ENCODE measurements at places on chromosomes 11 and 22.

DNA sequence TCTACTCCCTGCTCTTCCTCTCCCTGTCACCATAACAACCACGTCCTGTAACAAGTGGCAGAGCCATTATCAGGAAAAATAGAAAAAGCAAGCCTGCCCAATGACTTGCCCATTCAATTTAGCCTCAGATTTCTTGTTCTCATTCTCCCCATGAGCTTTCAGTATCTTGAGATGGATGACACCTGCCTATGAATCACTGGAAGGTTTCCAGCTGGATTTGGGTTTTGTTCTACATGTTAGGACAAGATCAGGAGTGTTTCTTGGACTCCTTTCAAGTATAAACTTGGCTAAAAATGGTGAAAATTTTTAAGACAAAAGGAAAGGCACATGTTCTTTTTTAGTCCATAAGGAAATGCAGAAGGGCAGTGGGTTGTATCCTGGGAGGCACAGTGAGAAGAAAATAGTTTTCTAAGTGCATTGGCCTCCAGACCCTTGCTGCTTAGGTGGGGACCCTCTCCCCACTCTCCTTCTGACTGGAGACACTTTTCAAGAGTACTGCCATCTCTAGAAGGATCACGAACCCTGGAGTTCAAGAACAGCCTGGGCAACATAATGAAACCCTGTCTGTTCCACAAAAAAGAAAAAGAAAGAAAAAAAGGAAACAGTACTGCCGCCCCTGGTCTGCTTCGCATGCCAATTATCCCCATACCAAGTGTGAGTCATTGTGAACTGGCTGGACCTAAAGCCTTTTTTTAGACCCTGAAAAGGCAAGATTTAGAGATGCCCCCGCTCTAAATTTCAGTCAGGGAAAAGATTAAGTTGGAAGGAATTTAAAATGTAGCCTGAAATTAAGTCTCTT is 51.0 kb downstream of the MTNR1B start:
- DNase-seq, result no peak

- DNase-seq, result no peak
Measured at GRCh38 chr11:62652161-62653006, 718 bp downstream of the INTS5 start.

GRCh38 chr11:60631944-60632343 is 67.5 kb upstream of the MS4A8 start:
- DNase-seq, result no peak

DNA sequence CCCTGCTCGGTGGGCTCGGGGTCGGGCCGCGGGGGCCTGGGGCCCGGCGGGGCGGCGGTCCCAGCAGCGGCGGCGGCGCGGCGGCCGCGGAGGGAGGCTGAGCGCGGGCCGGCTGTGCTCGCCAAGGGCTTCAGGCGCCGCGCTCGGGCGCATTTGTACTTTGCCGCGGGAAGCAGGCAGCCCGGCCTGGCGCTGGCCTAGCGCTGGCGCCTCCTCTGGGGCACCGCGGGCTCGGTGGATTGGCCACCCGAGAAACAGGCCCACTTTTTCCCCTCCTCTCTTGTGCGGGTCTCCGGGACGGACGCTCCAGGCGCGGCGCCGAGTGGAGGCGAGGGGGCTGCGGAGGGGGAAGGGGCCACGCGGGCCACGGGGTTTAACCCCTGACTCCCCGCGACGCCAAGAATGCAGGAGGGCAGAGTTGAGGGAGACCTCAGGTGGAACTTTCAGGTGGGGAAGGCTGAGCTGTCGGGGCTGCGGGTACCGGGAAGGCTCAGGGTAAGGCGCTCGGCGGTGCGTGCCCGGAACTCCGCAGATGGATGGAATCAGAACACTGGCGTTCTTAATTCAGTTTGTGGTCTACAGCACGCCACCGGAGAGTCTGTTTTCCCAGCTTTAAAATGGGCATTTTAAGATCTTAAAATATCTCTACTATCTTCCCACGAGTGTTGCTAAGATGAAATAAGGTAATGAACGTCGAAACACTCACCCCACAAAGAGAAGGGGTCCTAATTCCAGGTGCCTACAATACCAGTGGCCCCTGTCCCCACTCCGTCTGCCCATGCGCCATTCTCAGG is at the start of gene CHRDL2:
Gene CHRDL2 (minus strand): TSS at position 126 of the 794 bp plus-strand sequence. CDS start 538 bp downstream, outside the sequence.
- no peak for DNase-seq

- no peak for DNase-seq
Measured at GRCh38 chr22:37421468-37421877, 5.8 kb downstream of the ELFN2 start.

GRCh38 chr22:23827351-23827995 is 11.3 kb downstream of the DERL3 start:
- no peak for DNase-seq

DNA sequence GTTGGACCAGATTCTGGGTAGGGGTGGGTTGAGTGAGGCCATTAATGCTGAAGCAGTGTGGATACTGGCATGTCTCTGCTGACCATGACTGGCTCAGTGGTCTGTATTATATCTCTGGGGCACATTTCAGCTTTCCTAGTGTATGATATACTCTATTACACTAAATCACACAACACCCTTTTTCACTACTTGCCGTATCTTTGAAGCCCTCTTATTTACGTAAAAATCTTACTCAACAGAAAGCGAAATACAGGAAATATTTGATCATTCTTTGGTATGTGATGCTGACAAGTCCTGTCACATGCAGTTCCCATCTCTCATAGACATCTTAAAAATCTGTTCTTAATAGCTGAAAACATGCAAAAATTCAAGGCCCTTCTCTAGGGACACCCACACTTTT is 40.3 kb downstream of the OR5B17 start:
- DNase-seq, result no peak

DNA sequence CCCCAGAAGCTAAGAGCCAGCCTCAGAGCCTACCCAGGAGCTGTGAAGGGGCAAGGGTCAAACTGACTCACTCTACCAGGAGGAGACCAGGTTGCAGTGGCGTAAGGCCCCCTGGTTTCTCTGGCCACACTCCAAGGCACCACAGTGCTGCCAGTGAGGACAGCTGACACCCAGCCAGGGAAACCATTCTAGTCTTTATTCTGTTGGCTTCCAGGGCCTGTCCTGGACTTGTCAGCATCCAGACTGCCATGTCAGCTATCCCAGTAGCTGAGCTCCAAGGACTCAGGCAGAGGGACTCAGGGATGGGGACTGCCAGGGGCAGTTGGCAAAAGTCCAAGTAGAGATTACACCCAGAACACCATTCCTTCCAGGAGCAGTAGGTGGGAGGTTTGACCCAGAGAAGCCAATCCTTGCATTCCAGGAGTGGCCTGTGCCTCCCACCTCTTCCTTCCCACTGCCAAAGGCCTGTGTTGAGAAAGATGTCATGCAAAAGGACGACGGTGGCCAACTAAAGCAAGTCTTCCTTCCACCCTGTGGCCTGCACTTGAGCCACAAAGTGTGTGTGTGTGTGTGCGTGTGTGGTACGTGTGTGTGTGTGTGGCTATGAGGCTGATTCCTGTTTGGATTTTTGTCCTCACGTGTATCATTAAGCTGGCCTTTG is 3.6 kb upstream of the MAPK8IP1 start:
- DNase-seq, result no peak

GRCh38 chr11:116732271-116733042 is 40.3 kb downstream of the BUD13 start:
- DNase-seq, result peak; percentile 59

GRCh38 chr11:13216711-13217075 is 60.9 kb upstream of the BMAL1 start:
- DNase-seq, result no peak

GRCh38 chr11:44626645-44627044 is 61.2 kb downstream of the CD82 start:
- no peak for DNase-seq

DNA sequence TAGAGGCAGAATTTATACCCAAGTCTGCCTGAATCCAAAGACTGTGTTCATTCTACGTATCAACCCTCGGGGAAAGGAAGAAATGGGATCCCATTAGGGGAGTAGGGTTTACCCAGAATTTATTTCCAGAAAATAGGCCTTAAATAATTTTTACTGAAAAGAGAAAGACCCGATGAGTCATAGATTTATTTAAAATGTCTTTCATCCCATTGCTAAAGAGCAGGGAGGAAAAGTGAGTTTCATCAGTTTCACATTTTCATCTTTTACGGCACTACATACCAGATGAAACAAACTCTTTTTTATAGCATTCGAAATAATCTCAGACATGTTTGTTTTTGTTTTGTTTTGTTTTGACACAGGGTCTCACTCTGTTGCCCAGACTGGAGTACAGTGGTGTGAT is 31.3 kb downstream of the SLC1A2 start:
- no peak for DNase-seq

- no peak for DNase-seq
Measured at GRCh38 chr22:21791635-21792625, 56.3 kb upstream of the YPEL1 start.

GRCh38 chr11:61176446-61176845 is 15.2 kb upstream of the VPS37C start:
- DNase-seq, result no peak

- no peak for DNase-seq
Measured at GRCh38 chr11:96130061-96130620, 206.2 kb upstream of the MTMR2 start.

- no peak for DNase-seq
Measured at GRCh38 chr11:117744471-117745150, 52.4 kb downstream of the DSCAML1 start.

Measured in NCI-H510A treated with DMSO at 0.1 percent for 48 hours (cell line).